Activated CD8-positive, alpha-beta memory T cell treated with anti-CD3 and anti-CD28 coated beads for 1 hour (primary cell): ENCODE measurements at places on chromosomes 6 and 20.
A peak's percentile ranks its signal among the peaks of the same experiment; 100 is the strongest.

GRCh38 chr6:19925533-19925932, 88.4 kb downstream of the ID4 start:
- no peak for DNase-seq

- no peak for DNase-seq
These were observed 68.7 kb upstream of the FBXO30 start for GRCh38 chr6:145883263-145883662.

- no peak for DNase-seq
These were observed 611.1 kb upstream of the ARID1B start for GRCh38 chr6:156166093-156166492.

GRCh38 chr6:134436281-134436815, 118.4 kb upstream of the SGK1 start:
- DNase-seq: peak; percentile 11

DNA sequence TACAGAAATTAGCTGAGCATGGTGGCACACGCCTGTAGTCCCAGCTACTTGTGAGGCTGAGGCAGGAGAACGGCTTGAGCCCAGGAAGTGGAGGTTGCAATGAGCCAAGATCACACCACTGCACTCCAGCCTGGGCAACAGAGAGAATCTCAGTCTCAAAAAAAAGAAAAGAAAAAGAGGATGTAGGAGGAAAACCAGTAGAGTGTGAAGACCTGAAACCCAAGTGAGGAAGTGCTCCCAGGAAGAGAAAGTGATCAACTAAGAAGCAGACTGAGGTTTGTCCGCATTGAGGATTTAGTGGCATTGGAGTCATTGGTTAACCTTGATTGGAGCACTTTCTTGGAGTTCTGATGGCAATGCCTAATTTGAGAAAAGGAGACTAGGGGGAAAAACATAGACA, 20.6 kb upstream of the TASP1 start:
- DNase-seq: no peak

DNA sequence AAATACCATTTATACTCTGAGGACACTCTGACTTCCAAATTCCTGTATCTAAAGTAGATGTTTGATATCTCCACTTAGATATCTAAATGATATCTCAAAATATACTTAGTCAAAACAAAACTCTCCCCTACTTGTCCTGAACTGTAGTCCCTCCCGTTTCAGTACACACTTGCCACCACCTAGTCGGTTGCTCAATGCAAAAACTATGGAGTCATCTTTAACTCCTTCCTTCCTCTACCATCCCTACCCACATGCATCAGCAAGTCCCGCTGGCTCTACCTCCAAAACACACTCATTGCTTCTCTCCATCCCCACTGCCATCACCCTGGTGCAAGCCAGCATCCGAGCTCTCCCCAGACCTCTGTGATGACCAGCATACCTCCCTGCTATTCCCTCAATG, 13.2 kb downstream of the STX7 start:
- no peak for DNase-seq

DNA sequence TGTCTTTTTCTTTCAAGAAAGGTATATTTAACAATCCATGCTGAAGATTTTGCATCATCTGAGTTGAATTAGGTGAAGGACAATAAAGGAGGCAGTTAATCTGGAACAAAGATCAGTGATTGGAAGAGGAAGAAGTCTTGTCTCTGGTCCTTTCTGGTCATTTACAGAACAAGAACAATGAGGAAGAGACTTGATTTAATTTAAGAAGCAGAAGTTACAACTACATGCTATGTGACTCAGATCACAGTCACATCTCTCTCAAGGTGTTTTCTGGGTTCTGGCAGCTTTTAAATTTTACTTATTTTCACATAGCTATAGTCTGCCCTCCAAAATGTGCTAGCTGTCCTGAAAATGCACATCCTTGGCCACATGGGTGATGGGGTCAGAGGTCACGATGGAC, 53.5 kb upstream of the DEK start:
- DNase-seq: no peak
